ENCODE measurements at places on chromosomes 4 and X.

GRCh38 chr4:15410750-15411149 lies 17.1 kb upstream of the C1QTNF7 start:
- no peak for ATAC-seq

DNA sequence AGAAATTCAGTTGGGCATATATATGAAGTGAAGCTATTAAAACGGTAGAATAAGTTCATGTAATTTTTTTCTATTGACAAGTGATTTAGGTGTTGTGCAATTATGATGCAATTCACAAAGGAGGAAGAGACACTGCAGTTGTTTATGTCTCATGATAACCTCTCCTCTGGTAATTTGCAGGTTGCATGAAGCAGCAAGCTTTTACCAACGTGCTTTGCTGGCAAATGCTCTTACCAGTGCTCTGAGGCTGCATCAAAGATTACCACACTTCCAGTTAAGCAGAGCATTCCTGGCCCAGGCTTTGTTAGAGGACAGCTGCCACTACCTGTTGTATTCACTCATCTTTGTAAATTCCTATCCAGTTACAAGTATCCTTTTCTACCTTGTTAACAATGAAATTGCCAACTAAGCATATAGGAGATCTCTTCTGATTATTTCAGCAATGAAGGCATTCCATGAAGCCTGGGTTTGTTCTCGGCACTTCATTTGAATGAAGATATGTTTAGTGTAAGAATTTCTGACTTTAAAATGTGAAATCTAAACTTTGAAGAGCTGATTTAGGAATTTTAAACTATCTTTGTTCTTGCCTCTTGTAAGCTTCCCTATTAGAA lies 3.9 kb downstream of the TMEM33 start:
- no peak for ATAC-seq

DNA sequence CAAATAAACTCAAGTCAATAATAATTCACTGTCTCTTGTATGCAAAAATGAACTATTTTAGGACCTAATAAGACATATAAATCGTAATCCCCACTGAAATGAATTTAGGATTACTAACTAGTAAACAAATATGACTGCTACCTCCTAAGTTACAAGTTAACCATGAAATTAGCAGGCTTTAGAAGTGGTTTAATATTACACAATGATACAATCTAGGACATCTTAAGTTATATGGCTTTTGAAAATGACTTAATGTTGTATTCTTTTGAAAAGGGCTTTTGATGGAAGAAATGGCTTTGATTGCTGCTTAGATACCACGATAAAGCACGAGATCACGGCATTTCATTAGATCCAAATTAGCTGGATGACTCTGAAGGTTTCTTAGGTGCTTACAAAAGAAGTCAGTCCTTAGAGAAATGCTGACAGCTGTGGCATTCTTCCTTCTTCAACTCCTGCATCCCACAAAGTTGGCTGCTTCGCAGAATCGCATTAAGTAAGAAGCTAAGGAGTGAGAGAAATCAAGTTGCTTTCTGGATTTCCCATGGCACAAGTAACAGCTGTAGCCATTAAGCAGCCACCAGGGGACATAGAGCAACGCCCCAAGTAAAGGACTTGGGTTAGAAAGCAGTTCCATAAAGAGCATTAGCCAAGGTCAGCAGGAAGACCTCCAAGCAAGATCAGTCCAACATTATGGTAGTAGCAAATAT lies 6.9 kb downstream of the SLC10A7 start:
- ATAC-seq = no peak

- no peak for ATAC-seq
Measured at GRCh38 chrX:15619053-15619755, 18.4 kb upstream of the ACE2 start.

GRCh38 chrX:138229718-138230117 lies 481.8 kb downstream of the FGF13 start:
- ATAC-seq = no peak

DNA sequence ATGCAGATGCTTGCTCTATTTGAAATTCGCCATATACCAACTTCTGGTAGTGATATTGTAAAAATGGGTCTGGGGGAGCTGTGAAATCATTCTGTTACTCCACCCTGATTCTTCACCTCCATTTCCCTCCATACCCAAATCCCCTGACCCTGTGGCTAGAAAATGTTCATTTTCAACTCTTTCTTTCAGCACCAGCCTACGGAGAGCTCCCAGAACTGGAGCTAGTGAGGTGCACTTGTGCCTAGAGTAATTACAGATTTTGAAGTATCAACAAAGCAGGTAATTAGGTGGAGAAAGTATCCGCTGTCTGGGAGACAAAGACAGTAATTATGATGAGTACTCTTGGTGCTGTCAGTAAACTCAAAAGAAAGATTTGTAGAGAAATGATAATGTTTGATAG lies 8.1 kb downstream of the ARHGAP36 start:
- no peak for ATAC-seq

GRCh38 chr4:175973027-175973923 lies 92.4 kb upstream of the WDR17 start:
- ATAC-seq = no peak
